Cortex of kidney (tissue), 1 donor: ENCODE measurements at places on chromosomes 7 and 10.

DNA sequence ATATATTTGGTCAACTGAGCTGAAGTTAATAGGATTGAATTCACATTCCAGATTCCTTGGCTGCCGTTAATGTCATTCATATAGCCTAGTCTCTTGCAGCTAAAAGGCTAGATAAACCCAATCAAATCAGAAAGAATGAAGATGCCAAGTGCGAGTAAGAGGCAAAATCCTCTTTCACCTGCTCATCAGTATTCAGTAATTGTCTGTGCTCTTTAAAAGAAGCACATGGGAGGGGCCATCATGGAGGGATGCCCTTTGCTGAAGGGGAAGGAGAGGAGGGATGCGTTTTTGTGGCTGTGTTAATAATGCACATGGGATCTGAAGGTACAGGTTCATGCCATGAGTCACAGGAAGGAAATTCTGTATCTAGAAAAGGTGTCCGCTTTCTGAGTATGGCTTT lies 232.2 kb downstream of the TMEM178B start:
- DNase-seq = no peak

GRCh38 chr10:97063983-97064837 lies 121.5 kb downstream of the SLIT1 start:
- no peak for DNase-seq

DNA sequence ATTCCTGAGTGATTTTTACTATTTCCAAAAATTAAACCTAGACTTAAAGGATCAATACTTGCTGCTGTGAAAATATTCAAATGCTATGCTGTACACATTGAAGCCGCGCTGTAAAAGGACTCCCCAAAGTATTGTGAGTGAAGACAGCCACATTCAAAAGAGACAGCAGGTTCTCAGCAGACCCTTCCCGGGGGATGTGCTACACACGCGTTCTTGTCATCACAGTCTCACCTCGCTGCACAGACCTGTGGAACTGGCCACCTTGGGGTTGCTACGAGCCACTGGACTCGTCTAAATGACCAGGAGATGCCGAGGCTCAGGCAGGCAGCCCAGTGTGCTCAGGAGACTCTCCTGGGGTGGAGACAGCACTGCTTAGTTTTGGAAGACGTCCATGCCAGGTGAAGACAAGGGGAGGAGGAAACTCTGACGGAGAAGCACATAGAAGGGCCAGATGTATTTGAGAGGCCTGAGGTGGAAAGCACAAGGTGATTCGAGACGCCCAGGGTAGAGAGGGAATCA lies 367.7 kb upstream of the SHH start:
- no peak for DNase-seq

GRCh38 chr7:148650232-148650858 lies 48.4 kb upstream of the CUL1 start:
- no peak for DNase-seq

DNA sequence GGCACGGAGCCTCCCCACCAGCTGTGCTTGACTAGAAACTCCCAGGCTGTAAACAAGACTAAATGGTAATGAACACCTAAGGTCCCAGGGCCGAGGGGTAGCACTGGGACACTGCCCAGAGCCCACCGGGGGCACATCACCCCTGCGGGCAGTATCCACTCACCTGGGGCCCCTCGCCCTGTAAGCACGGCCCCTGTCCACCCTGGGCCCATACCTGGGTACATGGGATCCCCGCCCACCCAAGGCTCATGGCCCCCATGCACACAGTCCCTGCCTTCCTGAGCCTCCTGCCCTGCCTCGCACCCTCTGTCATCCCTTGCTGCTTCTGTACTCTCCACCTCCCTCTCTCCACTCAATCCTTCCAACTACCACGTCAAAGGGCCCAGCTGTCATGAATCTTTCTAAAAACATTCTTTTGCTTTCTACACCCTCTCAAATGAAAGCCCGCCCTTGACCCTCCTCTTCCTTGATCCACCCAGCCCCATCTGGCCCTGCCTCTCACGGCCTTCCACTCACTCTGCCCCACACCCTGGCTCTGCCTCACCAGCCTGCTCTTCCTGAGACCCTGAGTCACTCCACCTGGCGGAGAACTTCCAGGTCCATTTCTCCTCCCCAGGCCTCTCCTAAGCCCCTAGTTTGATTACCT lies 173.1 kb downstream of the PARD3 start:
- DNase-seq = no peak

DNA sequence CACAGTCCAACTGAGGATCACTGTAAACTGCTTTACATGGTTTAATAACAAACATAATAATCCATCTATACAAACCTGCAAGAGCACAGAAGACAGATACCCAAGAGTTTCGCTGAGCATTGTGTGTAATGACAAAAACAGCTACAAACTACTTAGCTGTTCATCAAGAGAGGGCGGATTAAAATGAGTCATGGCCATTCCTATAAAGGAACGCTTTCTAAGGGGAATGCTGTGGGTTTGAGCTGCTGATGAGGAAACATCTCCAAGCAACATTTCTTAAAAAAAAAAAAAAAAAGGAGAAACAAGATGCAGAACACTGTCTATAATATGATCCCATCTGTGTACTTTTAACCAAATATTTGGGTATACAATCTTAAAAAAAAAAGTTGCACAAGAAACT lies 33.8 kb downstream of the VOPP1 start:
- DNase-seq = no peak

DNA sequence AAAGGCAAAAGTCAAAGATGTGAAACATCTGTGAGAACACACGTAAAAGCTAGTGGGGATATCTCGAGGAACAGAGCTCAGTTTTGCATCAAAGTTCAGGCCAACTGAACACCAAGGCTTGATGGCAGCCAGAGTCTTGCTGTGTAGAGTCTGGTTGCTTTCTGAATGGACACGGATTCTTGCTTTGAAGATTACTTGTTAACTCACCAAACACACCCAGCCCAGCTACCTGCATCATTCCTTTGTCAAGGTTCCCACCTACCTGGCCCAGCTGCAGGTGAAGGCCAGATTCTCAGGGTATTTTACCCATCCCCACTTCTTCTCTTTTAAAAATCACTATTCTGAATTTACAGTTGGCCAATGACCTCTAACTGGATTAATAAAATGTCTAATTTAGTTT lies 174.4 kb upstream of the PHYHIPL start:
- no peak for DNase-seq

DNA sequence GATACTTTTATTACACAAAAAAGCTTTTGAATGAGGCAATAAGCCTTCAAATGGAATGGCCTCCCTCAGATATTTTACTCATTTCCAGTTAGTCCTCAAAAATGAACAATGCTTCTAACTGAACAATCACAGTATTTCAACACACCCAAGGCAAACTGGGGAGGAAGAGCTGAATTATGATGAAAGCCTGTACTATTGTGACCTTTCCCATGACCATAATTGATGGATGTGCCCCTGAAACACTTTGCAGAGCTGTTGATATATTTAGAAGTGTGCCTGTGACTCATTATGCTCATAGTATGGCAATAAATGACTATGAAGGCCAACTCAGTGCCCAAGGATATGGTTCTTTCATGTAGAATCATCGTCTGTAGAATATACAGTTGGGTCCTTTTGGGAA lies 248.1 kb downstream of the AHR start:
- DNase-seq = no peak

GRCh38 chr7:124152859-124153692 lies 120.2 kb upstream of the TMEM229A start:
- no peak for DNase-seq

GRCh38 chr10:59814878-59815277 lies 61.6 kb upstream of the MRLN start:
- no peak for DNase-seq
